Psoas muscle (tissue), 8 donors: ENCODE measurements at places on chromosomes 11 and 22. TPM values are rescaled to one million over a fixed set of nuclear protein-coding genes. Genes with fewer than 3 reads are reported as not detected.

Gene RASL10A
- 0.61 TPM for total RNA-seq

Gene CD44
- 27.6 TPM for total RNA-seq

Gene UBQLNL
- not detected for total RNA-seq

Gene CRYBA4
- total RNA-seq: not detected

Gene GRIA4
- not detected for total RNA-seq

Gene OR10D3
- total RNA-seq: not detected

Gene GSTT2
- total RNA-seq: not detected

Gene UBE2L3
- total RNA-seq: 44.9 TPM

Gene ISX
- total RNA-seq: not detected

- no peaks in the 10 kb centered on the region for H3K36me3 ChIP-seq
- peaks cover 5% of the 10 kb centered on the region for H3K27me3 ChIP-seq
- H3K27ac ChIP-seq: no peak overlapping the region
- H3K4me1 ChIP-seq: no peaks in the 10 kb centered on the region
- no peak overlapping the region for H3K4me3 ChIP-seq
These were observed 149.7 kb upstream of the PLET1 start for GRCh38 chr11:112410325-112410724.

- no peak for DNase-seq
- no peak overlapping the region for H3K27ac ChIP-seq
- no peaks in the 10 kb centered on the region for H3K36me3 ChIP-seq
- H3K27me3 ChIP-seq: no peaks in the 10 kb centered on the region
These were observed 784.9 kb upstream of the LRRC4C start for GRCh38 chr11:42244376-42244775.

GRCh38 chr11:130847517-130847916 is 68.8 kb downstream of the SNX19 start:
- no peaks in the 10 kb centered on the region for H3K4me1 ChIP-seq
- no peak overlapping the region for H3K27ac ChIP-seq
- H3K27me3 ChIP-seq: no peaks in the 10 kb centered on the region
- H3K4me3 ChIP-seq: no peak overlapping the region
- no peaks in the 10 kb centered on the region for H3K36me3 ChIP-seq
- no peak for DNase-seq

- no peak overlapping the region for H3K4me3 ChIP-seq
- DNase-seq: no peak
- no peaks in the 10 kb centered on the region for H3K4me1 ChIP-seq
- H3K27me3 ChIP-seq: no peaks in the 10 kb centered on the region
These were observed 309.1 kb upstream of the C11orf87 start for GRCh38 chr11:109112821-109113280.

GRCh38 chr11:106381895-106382294 is 304.4 kb downstream of the AASDHPPT start:
- no peak for DNase-seq
- H3K27ac ChIP-seq: no peak overlapping the region
- H3K36me3 ChIP-seq: no peaks in the 10 kb centered on the region

DNA sequence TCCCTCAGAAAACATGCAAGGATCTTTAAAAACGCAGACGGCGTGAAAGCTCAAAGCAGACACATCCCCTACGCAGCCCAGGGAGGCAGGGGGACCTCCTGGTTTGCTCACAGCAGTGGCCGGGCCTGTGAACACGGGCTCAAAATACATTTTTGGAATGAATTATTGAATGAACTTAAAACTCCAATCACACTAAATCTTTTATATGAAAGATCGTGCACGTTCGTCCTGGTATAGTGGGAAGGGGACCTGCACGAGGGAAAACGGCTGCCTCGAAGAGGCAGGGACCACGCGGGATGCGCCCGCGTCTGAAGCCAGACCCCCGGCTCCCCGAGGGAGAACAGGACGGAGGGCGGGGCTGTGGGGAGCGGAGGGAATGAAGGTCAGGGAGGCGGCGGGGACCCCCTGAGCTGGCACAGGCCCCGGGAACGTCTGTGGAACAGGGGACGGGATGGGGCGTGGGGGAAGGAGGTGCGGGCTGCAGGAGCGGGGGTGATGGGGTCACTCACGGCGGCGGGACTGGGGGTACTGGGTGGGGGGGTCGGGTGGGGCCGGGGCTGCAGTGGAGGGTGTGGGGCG is 1.3 kb upstream of the PANX2 start:
- no peak overlapping the region for H3K27ac ChIP-seq
- H3K36me3 ChIP-seq: no peaks in the 10 kb centered on the region
- H3K4me3 ChIP-seq: peak overlapping the region; percentile 60
- no peak for DNase-seq
- no peaks in the 10 kb centered on the region for H3K4me1 ChIP-seq
- no peaks in the 10 kb centered on the region for H3K27me3 ChIP-seq

DNA sequence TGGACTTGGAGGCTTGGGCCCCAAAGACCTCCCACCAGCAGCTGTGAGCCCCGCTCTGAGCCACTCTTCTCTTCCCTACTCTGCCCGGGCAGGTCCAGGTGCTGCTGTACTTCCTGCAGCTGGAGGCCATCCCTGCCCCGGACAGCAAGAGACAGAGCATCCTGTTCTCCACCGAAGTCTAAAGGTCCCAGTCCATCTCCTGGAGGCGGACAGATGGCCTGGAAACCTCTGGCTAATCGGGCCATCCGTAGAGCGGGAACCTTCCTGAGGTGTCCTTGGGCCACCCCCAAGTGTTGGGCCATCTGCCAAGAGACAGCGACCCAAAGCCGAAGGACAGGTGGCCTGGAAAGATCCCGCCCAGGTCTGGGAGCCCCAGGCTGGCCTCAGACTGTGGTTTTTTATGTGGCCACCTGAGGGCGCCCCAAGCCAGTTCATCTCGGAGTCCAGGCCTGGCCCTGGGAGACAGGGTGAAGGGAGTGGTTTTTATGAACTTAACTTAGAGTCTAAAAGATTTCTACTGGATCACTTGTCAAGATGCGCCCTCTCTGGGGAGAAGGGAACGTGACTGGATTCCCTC is 135.1 kb downstream of the BCR start:
- no peaks in the 10 kb centered on the region for H3K36me3 ChIP-seq
- DNase-seq: peak; percentile 73
- no peaks in the 10 kb centered on the region for H3K4me1 ChIP-seq
- no peak overlapping the region for H3K27ac ChIP-seq

GRCh38 chr22:45578524-45579147 is 76.0 kb downstream of the FBLN1 start:
- no peak overlapping the region for H3K27ac ChIP-seq
- no peaks in the 10 kb centered on the region for H3K36me3 ChIP-seq
- H3K4me1 ChIP-seq: no peaks in the 10 kb centered on the region
- no peak overlapping the region for H3K4me3 ChIP-seq
- no peak for DNase-seq
- H3K27me3 ChIP-seq: no peaks in the 10 kb centered on the region

DNA sequence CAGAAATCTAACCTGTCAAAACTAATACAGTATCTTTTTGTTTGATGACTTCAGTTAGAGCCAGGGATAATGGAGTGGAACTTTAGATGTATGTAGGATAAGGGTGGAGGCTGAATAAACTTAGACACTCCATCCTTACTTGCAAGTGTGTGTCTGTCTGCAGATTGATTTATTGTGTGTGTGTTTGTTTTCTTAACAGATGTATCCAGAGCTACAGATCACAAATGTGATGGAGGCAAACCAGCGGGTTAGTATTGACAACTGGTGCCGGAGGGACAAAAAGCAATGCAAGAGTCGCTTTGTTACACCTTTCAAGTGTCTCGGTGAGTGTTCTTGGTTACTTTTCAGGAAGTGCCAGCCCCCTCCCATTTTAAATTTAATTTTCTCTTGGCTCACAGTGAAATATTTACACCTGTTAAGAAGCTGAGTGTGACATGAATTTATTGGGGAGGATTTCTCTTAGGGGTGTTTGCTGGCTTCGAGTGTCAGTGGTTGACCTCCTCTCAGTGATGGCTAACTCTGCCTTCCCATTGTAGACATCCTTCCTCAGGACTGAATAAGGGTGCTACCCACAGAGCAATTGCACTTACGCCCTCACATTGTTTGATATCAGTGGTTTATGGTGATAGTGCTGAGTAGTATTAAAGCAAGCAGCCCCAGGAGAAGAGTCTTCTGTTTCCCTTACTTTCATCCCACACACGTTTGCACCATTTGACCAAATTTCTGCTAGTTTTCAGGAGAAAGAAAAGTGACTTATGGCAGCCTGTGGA is 40.8 kb downstream of the APLP2 start:
- peaks cover 40% of the 10 kb centered on the region for H3K36me3 ChIP-seq
- H3K4me1 ChIP-seq: peaks cover 10% of the 10 kb centered on the region
- no peak for DNase-seq
- no peak overlapping the region for H3K27ac ChIP-seq
- no peak overlapping the region for H3K4me3 ChIP-seq

- H3K27ac ChIP-seq: no peak overlapping the region
- no peaks in the 10 kb centered on the region for H3K4me1 ChIP-seq
- no peak overlapping the region for H3K4me3 ChIP-seq
- H3K36me3 ChIP-seq: no peaks in the 10 kb centered on the region
- no peaks in the 10 kb centered on the region for H3K27me3 ChIP-seq
These were observed 77.5 kb upstream of the SEPTIN5 start for GRCh38 chr22:19636696-19637407.

DNA sequence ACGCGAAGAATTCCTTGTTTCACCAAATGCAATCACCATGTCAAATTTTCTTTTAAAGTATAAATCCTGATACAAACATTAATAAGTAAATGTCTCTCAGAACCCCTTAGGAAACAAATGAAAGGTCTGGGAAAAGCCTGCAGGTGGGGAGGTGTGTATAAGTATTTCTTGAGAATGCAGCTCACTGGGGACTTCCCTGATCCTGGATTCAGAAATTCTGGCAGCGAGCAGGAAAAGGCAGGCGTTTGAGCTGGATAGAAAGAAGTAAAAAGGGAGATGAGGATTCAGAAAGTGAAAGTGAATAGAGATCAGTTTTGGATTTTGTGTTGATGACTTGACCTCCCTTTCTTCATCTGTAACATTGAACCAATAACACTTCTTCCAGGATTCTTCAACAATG is 68.3 kb upstream of the CTSC start:
- H3K4me3 ChIP-seq: no peak overlapping the region
- H3K27ac ChIP-seq: no peak overlapping the region
- no peaks in the 10 kb centered on the region for H3K4me1 ChIP-seq
- DNase-seq: no peak
- H3K27me3 ChIP-seq: no peaks in the 10 kb centered on the region
- H3K36me3 ChIP-seq: no peaks in the 10 kb centered on the region

GRCh38 chr22:37672206-37672919 is 3.1 kb upstream of the LGALS1 start:
- H3K4me3 ChIP-seq: no peak overlapping the region
- H3K4me1 ChIP-seq: peaks cover 28% of the 10 kb centered on the region
- no peaks in the 10 kb centered on the region for H3K36me3 ChIP-seq
- peak overlapping the region; percentile 1 for H3K27ac ChIP-seq
- no peak for DNase-seq
- no peaks in the 10 kb centered on the region for H3K27me3 ChIP-seq

GRCh38 chr11:82191695-82192094 is 542.0 kb downstream of the FAM181B start:
- no peaks in the 10 kb centered on the region for H3K36me3 ChIP-seq
- no peaks in the 10 kb centered on the region for H3K27me3 ChIP-seq
- no peak overlapping the region for H3K27ac ChIP-seq
- no peak overlapping the region for H3K4me3 ChIP-seq

DNA sequence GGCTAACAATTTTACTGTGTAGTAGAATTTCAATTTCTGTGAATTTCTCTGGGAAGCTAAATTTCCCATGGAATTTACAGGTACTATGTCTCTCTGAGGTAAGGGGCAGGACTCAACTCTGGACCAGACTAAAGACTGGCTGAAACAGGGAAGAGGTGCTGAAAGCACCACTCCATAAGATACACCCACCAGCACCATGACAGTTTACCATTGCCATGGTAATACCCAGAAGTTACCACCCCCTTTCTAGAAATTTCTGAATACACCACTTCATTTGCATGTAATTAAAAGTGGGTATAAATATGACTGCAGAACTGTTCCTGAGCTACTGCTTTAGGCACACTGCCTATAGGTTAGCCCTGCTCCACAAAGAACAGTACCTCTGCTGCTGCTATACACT is 274.1 kb downstream of the TTC28 start:
- no peaks in the 10 kb centered on the region for H3K36me3 ChIP-seq
- peaks cover 40% of the 10 kb centered on the region for H3K4me1 ChIP-seq
- H3K27ac ChIP-seq: no peak overlapping the region
- no peak for DNase-seq
- no peaks in the 10 kb centered on the region for H3K27me3 ChIP-seq

DNA sequence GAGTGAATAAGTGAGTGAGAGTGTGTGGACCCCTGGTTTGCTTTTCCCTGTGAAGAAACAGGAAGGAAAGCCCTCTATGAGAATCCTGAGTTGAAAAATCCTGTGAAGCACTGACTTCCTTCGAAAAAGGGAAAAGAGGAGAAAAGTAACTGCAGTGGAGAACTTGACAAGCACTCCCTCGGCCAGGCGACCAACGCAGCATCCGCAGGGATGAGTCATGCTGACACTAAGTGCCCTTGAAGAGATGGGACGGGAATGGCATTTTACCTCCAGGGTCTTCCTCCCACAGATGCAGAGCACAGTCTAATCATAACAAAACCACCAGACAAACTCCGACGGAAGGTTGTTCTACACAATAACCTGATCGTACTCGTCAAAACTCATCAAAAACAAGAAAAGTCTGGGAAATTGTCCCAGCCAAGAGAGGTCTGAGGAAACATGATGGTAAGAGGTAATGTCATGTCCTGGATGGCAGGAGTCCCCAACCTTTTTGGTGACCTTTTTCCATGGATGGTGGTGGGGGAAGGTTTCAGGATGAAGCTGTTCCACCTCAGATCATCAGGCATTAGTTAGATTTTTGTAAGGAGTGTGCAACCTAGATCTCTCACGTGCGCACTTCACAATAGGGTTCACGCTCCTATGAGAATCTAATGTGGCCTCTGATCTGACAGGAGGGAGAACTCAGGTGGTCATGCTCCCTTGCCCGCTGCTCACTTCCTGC is 132.2 kb upstream of the B3GAT1 start:
- H3K36me3 ChIP-seq: no peaks in the 10 kb centered on the region
- DNase-seq: no peak
- H3K4me3 ChIP-seq: no peak overlapping the region
- H3K27me3 ChIP-seq: peaks cover 6% of the 10 kb centered on the region

DNA sequence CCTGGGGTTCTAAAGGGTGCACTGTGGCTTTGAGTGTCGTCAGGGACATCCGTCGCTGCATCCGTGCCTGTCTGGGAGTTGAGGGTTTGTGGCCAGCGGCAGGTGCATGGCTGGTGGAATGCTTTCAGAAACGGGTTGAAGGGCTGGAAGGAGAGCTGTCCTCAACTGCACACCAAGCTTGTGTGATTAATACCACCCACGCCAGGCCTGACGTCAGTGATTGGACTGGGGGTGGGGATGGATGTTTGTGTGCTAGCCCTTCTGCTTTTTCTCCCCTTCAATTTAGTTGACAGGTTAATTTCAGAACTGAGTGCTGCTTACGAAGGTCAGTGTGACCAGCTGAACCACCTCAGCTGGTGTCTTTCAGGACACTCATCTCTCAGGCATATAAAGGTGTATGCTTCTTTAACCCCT is 3.2 kb upstream of the GAB2 start:
- H3K27me3 ChIP-seq: no peaks in the 10 kb centered on the region
- DNase-seq: peak; percentile 56
- no peaks in the 10 kb centered on the region for H3K36me3 ChIP-seq
- no peak overlapping the region for H3K4me3 ChIP-seq
- H3K27ac ChIP-seq: no peak overlapping the region
- peaks cover 18% of the 10 kb centered on the region for H3K4me1 ChIP-seq

- no peak overlapping the region for H3K27ac ChIP-seq
- H3K27me3 ChIP-seq: no peaks in the 10 kb centered on the region
- no peak overlapping the region for H3K4me3 ChIP-seq
- no peaks in the 10 kb centered on the region for H3K36me3 ChIP-seq
- no peak for DNase-seq
- H3K4me1 ChIP-seq: no peaks in the 10 kb centered on the region
These were observed 34.1 kb downstream of the LINC01488 start for GRCh38 chr11:69515271-69516245.
